AG10803 (cell line): ENCODE measurements at places on chromosomes 2 and 18.

GRCh38 chr2:33223856-33224255 is 252.6 kb upstream of the RASGRP3 start:
- no peak for DNase-seq

DNA sequence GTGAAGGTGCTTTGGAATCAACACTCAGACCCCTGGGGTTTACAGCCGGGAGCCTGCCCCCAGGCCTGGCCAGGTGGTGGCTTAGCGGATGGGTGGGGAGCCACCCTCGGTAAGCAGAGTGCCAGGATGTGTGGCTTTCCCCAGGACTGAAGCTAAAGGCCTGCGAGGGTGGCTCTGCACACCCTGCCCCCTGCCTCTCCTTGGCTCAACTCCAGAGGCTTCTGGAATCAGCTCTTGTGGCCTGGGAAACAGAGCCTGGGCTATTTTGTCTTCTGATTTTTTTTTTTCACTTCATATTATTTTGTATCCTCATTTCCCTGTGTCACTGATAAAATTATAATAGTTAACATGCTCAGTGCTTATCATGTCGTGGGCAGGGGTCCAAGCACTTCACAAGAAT is 79.8 kb downstream of the RHOB start:
- DNase-seq, result no peak

GRCh38 chr18:25669741-25670140 is 317.8 kb upstream of the ZNF521 start:
- peak; percentile 16 for DNase-seq

DNA sequence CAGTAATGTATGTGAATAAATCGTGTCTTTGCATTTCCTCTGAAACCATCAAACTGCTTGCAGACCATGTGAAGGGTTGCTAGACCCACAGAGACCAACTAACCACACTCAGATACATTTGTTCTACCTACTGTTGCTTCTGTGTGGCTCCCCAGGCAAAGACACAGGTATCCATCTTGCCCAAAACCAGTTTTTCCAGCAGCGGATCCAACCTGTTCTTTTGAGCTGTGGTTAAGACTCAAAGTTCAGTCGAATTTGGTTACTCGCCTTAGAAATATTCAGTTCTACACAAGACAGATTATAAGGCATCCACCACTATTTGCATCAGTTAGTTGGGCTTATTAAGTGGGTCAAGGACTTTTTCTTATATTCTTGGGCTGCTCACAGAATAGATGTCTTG is 276.2 kb upstream of the EPHA4 start:
- DNase-seq, result no peak

- DNase-seq, result no peak
Measured at GRCh38 chr2:158996378-158996993, 28.0 kb downstream of the TANC1 start.
